ENCODE measurements at places on chromosomes 5 and 9.

GRCh38 chr9:18799428-18799827, 233.6 kb downstream of the SAXO1 start:
- DNase-seq: no peak

DNA sequence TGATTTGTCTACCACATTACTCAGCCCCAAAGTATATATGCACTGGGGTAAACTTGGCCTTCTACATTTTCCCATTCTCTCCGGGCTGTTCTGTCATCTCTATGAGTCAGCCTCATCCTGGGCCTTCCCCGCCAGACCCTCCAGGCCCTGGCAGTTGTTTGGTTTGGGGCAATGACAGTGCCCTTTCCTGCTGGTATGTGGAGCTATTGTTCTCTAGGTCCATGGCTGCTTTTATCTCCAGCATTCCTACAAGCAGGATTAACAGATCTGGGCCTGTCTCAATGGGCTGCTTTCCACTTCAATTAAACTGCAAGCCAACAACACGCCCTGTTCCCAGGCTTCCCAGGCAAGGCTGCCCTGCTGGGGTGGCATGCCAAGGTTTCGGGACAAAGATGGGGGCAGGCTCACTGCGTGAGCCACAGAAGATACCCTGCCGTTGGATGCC, 136.4 kb downstream of the SLIT3 start:
- peak; percentile 63 for DNase-seq

- DNase-seq: no peak
These were observed 58.1 kb downstream of the TLE1 start for GRCh38 chr9:81631218-81631745.

GRCh38 chr5:141319699-141320098, 885 bp downstream of the TAF7 start:
- DNase-seq: no peak

GRCh38 chr5:173454736-173455598, 126.8 kb upstream of the STC2 start:
- DNase-seq: no peak

GRCh38 chr9:88221105-88221504, 82.8 kb upstream of the SPATA31C2 start:
- no peak for DNase-seq

DNA sequence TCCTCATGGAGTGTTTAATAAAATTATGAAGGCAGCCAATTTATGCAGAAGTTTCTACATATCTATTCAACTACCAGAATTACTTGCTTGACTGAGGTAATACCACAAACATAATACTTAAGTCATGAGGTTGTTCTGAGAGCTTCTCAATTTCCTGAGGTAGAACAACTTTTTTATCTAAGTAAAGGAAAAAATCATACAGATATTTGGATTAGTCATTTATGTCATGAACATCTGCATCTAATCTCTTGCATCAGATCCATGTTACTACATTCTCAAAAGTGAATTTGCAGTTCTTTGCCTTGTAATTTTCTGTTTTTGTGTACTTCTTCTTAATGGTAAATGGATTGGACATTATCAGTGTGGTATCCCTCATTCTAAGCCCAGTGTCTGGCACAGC, 60.4 kb upstream of the RGMB start:
- DNase-seq: no peak

DNA sequence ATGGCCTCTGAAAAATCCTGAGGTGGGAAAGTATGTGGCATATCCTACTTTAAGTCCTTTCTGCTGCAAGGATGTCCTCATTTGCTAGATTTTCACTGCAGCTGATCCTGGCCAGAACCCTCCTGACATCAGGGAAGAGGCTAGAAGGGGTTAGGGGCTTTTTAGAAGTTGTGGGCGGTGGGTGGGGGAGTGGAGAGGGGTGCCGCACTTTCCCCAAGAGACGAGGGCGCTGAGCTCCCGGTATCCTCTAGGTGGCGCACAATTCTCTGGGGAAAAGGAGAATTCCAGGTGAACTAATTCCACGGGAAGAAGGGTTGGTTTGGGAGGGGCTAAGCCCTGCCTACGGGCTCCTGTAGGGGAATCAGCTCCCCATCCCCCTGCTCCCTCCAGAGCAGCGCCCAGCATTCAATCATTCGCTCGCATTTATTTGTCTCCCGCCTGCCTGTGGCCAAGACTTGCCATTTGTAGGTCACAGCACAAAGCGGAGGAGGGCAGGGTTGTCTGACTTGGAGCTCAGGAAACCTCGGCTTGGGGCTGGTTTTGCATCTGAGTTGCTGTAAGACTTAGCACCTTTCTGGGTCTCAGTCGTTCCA, 42.9 kb upstream of the HAND1 start:
- DNase-seq: no peak

- DNase-seq: no peak
These were observed 180.1 kb upstream of the ELL2 start for GRCh38 chr5:96141749-96142148.

DNA sequence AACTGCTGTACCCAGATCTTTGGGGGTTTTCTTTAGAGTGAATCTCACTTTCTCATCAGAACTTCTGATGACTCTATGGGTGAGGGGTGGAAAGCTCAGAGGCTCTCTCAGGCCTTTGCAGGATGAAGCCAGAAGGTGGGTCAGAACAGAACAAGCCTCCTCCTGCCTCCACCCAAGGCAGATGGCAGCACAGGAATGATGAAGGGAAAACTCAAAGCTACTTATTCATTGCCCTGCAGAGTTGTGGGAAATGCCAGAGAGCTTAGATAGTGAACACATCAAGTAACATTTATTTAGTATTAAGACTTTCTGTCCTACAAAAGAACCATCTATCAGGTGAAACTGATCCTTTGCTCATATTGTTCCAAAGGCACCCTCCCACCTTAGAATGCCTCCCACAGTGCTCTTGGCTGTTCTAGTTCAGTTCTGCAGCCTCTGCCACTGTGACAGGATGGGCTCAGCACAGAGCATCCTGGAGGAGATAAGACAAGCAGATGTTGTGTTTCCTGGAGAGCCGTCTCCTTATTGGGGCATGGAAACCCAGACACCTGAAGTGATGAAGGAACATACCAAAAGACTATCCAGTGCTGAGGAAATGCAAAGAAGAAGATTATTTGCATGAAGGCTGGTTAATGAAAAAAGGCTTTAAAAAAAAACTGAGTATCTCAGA, 146.6 kb downstream of the ADAMTS12 start:
- no peak for DNase-seq

DNA sequence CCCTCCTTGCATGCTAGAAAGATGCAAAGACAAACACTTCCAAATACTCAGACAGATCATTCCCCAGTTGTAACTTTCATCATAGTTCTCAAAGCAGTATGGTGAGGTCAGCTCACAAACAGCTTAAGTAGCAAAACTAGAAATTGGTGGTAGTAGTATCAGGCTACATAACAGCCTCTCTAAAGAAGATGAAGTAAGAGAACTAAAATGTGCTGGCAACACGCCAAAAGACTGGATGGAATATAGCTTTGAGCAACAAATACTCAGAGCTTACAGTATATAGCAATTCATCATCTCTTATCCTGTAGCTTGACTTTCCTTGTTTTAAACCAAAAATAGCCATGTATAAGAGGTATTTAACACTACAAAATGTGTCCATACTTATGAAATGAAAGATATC, 7.5 kb downstream of the PFDN1 start:
- no peak for DNase-seq

- DNase-seq: no peak
These were observed 96.0 kb downstream of the ACTL7B start for GRCh38 chr9:108759835-108760234.

DNA sequence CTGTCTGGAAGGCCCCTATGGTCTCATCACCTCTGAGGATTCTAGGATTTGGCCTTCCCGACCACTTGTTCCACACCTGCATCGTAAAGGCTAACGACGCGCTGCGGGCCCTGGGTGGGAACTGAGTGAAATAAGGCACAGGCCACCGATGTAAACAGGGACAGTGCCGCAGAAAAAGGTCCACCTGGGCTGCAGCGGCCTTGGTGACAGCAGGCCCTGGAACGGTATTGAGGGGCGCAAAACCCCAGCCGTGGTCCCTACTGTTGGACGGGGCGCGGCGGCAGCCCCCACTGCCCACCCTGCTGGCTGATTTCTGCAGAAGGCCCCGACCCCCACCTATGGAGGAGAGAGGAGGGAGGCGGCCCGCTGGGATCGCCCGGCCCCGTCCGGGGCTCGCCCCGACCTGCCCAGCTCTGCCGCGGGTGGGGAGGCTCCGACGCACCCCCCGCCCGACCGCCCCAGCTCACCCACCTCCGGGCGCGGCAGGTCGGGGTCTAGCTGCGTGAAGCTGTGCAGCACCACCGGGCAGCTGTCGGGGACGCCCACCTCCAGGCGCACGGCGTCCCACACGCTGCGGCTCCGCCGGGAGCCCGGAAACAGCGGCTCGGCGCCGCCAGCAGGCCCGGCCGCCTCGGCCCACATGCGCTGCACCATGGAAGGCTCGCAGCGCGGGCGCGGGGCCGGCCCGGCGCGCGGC, 391 bp downstream of the RALGDS start:
- no peak for DNase-seq

DNA sequence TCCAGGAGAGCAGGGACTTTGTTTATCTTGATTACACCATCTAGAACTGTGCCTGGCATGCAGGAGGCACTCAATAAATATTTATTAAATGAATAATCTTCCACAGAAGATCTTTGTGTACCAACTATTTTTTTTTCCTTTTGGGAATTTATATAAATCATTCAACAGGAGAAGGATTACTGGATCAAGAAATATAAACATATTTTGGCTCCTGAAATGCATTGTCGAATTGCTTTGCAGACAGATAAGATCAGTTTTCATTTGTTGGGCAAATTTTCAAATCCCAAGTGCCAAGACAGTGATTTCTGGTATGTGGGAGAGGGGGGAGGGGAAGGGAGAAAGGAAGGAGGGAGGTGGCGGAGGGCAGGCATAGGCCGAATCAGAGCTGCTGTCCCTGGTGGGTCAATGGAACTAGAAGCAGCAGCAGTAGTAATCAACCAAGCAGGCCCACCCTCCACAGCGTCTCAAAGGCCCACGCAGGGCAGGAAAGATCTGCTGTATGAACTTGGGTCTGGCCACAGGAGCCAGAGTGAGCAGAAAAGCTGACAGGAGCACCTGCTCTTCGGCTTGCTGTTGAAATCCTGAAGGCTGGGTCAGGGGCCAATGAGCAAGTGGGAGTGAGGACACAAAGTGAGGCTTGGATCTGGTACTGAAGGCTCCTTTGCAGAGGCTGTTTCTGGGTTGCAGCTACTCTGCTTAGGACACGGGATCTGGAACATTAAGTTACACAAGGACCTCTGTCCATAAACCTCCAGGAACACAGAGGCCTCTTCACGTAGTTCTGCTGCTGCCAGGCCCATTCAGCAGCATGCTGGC, 15.8 kb upstream of the TRAF1 start:
- peak; percentile 32 for DNase-seq

- no peak for DNase-seq
These were observed 8.6 kb upstream of the AQP3 start for GRCh38 chr9:33455945-33456344.

DNA sequence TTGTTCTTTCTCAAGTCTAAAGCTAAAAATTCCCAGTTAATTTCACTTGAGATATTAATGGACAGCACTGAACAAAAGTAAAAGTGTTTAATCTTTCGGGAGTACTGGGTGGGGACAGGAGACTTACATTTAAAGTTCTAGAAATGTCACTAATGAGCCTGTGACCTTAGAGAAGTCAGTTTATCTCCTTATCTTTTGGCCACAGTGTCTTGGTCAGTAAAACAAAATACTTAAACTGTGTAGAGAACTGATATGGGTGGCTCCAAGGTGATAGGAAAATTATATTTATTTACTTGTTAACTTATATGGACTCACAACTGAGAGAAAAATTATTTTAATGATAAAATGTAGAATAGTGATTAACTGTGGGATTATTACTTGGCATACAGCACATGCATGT, 8.9 kb downstream of the IPO11 start:
- DNase-seq: no peak

GRCh38 chr5:145221416-145221815, 613.7 kb downstream of the PRELID2 start:
- DNase-seq: no peak

DNA sequence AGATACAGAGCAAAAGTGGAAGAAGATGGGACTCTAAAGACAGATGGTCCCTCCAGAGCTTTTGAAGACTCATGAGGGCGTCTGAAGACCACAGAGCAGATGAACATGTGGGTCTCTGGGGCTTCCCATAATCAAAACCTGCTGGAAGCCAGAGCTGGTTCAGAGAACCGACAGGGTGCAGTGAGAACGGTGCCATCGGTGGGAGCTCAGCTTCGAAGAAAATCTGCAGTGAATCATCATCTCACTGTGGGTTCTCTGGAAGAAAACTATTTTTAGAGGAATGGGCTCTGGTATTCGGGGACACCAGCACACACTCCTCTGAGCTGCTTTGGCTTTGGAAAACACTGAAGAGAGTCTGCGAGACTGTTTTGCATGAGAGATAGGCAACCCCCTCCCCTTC, 222.4 kb upstream of the PANK3 start:
- DNase-seq: no peak

DNA sequence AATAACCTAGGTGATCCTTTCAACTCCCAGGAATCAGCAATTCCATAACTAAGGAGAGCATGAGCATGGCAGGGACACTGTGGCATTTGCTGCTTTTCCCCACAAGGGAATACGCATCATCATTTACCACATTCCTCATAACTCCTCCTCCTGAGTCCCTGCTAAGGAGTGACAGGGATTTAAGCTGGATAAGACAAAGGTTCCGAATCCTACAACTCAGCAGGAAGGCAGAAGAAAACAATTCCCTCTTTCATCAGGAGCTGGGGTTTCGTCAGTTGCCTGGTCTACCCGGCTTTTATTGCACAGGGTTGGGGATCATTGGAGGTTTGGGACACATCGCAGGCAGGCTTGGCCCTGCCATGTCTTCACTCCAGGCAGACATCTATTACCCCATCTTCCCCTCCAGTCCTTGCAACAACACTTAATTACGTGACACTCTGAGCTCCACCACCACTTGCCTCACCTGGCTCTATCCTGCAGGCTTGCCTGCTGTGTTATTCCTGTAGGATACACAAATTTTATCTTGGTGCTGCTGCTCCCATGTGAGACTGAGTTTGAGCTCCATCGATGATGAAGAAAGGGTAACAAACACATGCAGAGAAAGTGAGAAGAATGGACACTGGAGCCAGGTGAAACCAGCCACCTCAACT, 563.0 kb upstream of the KLF4 start:
- DNase-seq: no peak

DNA sequence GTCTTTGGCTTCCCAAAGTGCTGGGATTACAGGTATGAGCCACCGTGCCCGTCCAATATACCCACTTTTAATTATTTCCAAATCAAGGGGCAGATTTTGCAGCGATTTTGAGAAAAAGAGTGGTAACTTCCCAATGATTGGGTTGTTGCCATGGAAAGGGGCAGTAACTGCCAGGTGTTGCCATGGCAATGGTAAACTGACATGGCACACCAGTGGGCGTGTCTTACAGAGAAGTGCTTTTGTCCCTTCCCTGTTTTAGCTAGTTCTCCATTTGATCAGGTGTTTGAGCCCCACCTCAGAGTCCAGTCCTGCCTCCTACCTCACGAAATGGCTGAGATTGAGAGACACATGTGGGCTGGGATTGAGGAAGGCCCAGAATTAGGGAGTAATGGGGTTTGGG, 86.3 kb upstream of the IER5L start:
- no peak for DNase-seq

GRCh38 chr5:135141303-135142268, 107.6 kb upstream of the PITX1 start:
- DNase-seq: no peak
